HTR-8/SVneo (cell line): ENCODE measurements at places on chromosomes 1 and 21.

GRCh38 chr1:208252836-208253576 is 8.8 kb upstream of the PLXNA2 start:
- no peak for DNase-seq

GRCh38 chr1:119008483-119009311 is 20.6 kb upstream of the TBX15 start:
- peak; percentile 22 for DNase-seq

DNA sequence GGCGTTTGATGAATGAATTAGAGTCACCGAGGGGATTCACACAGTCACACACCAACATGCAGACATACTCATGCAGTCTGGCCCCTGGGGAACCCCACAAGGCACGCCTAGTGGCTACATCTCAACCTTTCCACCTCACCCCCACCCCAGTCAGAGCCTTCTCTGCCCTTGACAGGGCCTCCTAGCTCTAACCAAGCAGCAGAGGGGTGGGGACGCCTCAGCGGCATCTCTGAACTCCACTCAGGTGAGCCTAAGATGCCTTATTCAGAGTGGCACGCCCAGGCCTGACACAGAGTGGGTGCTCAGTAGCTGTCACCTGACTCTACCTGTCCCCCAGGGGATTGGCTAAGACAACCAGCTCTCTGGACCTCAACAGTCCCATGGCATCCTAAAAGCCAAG is 3.7 kb upstream of the SDC3 start:
- no peak for DNase-seq

DNA sequence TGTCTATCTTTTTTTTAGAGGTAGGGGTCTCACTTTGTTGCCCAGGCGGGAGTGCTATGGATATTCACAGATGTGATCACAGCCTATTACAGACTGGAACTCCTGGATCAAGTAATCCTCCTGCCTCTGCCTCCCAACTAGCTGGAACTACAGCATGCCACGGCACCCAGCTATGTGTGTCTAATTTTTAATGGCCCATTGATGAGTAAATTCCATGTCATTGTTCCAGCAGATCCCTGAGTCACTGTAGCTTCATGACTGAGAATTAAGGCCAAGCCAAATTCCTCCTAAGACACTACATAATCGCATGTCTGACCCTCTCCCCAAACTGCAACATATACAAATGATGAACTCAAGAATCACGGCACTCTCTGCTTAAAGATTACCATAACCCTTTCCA is 84.2 kb upstream of the RGS2 start:
- no peak for DNase-seq

GRCh38 chr1:49171941-49172593 is 395.4 kb upstream of the BEND5 start:
- DNase-seq: no peak
